Left colon (tissue), 2 donors: ENCODE measurements at places on chromosomes 1 and 21. TPM values are rescaled to one million over a fixed set of nuclear protein-coding genes. Genes with fewer than 3 reads are reported as not detected.

UBE2U gene
- not detected for total RNA-seq

TMEM82 gene
- 18.6 TPM for total RNA-seq

S100A3 gene
- not detected for total RNA-seq

CYP2J2 gene
- 31.1 TPM for total RNA-seq

ZNF678 gene
- total RNA-seq, result 6.7 TPM

NBPF19 gene
- total RNA-seq, result 13.4 TPM

SPRR2A gene
- total RNA-seq, result not detected

FABP3 gene
- total RNA-seq, result 4.8 TPM

B3GALNT2 gene
- total RNA-seq, result 18.7 TPM

SPTA1 gene
- not detected for total RNA-seq

KCNJ15 gene
- total RNA-seq, result 0.21 TPM

MUL1 gene
- total RNA-seq, result 37.9 TPM

ZNF683 gene
- not detected for total RNA-seq

PAPPA2 gene
- 2.0 TPM for total RNA-seq

TMPRSS15 gene
- total RNA-seq, result not detected

KCNE2 gene
- total RNA-seq, result not detected

CFHR2 gene
- total RNA-seq, result not detected

SH2D2A gene
- 2.4 TPM for total RNA-seq

SMYD3 gene
- total RNA-seq, result 15.8 TPM

KNCN gene
- not detected for total RNA-seq

RSPO1 gene
- total RNA-seq, result 0.52 TPM

CAMSAP2 gene
- 9.0 TPM for total RNA-seq

GRIK3 gene
- 1.9 TPM for total RNA-seq

CELA3A gene
- 2.1 TPM for total RNA-seq

SEMA4A gene
- total RNA-seq, result 3.5 TPM

DOP1B gene
- total RNA-seq, result 68.8 TPM
